ENCODE measurements at places on chromosomes 1 and 21.

DNA sequence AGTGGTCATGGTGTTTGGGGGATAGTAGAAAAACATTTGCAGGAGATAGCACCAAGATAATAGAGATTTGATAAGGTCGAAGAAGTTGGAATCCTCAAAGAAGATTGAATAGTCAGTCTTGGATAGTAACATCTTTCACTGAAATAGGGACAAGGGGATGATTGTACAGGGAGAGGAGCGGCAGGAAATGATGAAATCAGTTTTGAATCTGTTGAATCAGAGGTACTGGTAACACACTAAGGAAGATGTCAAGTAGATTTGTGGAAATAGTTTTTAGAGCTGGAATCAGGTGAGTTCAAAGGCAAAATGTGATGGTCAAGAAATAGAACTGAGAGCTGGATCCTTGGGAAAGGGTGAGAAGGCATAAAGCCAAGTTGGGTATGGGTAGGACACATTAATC, 26.5 kb downstream of the CAP1 start:
- DNase-seq, result no peak

DNA sequence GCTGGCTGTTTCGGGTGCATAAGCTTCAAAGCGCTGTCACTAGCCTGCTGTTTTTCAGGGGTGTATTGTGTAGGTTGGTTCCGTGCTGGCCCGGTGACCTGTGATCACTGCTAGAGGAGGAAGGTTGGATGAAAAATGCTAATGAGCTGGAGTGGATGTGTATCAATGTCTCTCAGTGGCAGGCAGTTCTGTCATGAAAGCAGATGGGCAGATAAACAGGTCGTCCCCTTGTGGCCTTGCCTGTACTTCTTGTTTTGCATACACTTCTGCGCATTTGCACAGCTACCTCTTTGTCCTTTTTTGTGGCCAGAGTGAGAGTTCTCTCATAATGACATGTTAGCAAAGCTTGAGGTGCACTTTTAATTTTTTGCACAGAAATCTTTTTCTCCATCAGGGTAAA, 2.9 kb downstream of the SELENON start:
- no peak for DNase-seq

GRCh38 chr1:156809711-156810366, 6.8 kb downstream of the SH2D2A start:
- no peak for DNase-seq

- no peak for DNase-seq
Observed at GRCh38 chr1:153857505-153857904, 65.3 kb downstream of the GATAD2B start.

DNA sequence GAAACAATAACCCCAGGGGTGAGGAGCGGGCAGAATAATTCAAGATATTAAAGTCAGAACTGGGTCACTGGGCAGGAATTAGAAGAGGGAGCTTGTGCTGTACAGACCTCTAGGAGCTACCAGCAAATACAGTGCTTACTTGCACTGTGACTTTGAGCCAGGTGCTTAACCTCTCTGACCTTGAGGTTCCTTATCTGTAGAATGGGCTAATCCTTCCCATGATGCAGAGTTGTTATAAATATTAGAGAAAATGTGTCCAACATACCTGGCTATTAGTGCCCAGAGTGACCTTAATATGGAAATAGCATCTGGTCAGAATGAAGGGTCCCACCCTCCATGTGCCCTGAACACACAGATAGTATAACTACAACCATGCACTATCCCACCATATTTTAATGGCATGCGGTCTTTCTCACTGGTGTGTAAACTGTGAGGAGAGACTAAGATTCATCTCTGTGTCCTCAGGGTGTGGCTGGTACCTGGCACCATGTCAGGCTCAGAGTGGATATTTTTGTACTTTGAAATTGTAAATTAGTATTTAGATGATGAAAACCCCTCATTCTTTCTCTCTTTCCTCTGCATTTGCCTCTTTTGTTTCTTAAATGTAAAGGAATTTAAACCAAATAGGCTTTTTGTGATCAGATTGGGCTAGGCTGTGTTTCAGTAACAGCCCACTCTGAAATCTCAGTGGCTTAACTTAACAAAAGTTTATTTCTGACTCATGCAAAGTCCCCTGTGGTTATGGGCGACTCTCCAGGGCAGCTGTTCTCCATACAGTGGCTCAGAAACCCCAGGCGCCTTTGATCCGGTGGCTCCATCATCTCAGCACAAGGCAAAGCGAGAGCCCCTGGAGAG, 60.0 kb upstream of the ROR1 start:
- no peak for DNase-seq

- no peak for DNase-seq
Observed at GRCh38 chr1:150322310-150322709, 977 bp downstream of the PRPF3 start.

DNA sequence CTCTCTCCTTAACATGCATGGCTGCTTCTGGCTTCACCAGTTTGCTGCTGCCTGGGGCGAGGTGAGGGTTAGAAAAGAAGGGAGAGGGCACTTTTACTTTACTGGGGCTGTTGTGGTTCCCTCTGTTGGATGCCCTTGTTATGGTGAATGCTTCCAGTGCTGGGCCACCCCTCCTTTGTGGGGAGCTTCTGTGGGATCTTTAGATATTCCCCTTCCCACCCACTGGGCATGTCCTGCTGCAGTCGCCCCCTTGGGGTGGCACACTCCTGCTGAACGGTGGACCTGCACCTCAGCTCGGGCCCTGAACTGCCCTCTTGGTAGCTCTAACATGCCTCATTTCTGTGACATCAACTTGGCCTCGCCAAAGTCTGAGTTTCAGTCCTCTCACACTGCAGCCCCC, 6.0 kb downstream of the TNN start:
- DNase-seq, result no peak

DNA sequence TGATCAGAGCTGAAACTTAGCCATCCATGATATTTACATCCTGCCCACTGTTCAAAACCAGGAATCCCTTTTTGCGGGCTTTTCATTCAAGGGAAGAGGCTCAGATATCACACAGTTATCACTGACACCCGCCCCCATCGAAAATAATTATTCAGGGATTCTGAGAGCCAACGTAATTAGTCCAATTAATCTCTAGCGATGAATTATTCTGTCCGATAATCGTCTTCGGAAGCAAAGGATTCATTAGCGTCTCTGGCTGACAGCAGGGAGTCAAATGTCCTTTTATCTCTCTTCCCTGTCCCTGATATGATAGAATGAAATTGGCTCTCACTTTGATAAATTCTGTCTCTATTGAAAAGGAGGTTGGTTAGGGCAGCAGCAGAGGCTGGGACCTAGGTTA, 140.4 kb upstream of the IPO9 start:
- no peak for DNase-seq

- DNase-seq, result no peak
Observed at GRCh38 chr1:45325851-45326506, 716 bp upstream of the HPDL start.

DNA sequence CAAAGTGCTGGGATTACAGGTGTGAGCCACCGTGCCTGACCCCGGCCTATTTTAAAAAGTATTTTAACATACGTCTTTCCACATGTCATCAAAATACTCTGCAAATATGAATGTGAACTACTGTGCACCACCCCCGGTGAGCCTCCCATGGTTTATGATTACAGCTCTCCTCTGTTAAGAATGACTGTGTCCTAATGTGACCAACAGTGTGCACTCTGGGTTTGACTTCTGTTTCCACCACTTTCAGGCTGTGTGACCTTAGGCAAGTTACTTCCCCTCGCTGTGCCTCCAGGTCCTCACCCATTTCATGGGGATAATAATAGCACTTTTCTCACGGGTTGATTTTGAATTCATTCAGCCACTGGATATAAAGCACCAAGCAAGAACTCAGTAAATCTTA, 14.7 kb downstream of the AMPD2 start:
- no peak for DNase-seq

GRCh38 chr1:14607295-14607694, 8.8 kb downstream of the KAZN start:
- no peak for DNase-seq

- no peak for DNase-seq
Observed at GRCh38 chr1:156098784-156099183, 15.7 kb upstream of the LMNA start.

GRCh38 chr1:237701534-237701933, 189.2 kb downstream of the ZP4 start:
- no peak for DNase-seq

DNA sequence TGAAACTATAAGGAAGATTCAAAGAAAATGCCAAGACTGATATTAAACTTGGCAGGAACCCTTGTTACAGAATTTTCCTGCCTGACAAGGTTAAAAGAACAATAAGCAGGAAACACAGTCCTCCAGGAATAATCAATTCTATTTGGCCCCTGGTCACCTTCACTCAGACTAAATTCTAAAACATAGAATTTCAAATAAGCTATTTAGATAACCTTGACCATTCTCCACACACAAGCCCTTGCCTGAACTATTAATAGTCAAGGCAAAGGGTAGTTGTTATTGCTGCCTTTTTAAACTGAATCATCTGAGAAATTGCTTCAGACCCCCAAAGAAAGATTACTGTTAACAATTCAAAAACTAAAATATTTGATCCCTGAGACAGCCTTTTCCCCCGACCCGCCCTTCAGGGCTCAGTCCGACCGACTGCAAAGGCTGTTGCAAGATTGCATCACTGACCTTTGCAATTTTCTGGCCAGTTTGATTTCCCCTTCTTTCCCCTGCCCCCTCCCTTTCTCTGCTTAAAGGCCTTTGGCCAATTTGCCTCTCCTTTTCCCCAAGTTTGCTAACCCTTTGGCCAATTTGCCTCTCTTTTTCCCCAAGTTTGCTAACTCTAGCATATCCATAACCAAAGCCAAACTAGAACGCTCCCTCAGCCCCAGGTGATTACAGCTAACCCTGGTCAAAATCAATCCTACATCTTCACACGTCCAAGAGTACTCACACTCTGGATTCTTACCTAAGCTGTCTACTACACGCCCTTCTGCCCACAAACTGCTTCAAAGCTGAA, 1.4 kb upstream of the G0S2 start:
- no peak for DNase-seq

DNA sequence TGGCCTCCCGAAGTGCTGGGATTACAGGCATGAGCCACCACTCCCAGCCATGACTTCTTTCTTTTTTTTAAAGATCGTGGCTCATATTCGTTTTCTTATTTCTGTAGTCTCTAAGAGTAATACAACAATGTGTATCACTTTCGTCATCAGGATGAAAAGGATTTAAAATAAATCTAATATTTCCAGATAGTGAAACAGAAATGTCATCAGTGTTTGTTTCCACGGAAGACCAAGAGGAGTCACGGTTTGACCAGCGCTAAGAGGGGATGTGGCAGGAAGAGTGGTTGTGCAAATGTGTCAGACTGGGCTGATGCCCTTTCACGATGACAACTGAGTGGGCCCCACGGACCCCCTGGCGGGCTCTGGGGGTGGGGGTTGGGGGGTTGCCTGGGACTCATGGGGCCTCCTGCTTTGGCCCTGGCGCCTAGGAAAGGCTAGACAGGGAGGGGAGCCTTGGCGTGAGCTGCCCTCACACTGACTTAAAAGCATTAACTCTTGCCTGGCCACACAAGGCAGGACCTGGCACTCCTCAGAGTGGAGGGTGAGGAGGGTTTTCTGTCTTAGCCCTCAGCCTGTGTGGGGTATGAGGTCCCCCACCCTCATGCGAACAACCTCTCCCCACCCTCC, 8.4 kb downstream of the SOX13 start:
- no peak for DNase-seq

- DNase-seq, result no peak
Observed at GRCh38 chr1:111483876-111484275, 10.1 kb downstream of the C1orf162 start.

- DNase-seq, result no peak
Observed at GRCh38 chr1:211609120-211610024, 30.4 kb upstream of the SLC30A1 start.

GRCh38 chr21:35559128-35559828, 501.0 kb downstream of the SETD4 start:
- DNase-seq, result no peak

- DNase-seq, result no peak
Observed at GRCh38 chr21:31265366-31266013, 78.6 kb downstream of the TIAM1 start.

DNA sequence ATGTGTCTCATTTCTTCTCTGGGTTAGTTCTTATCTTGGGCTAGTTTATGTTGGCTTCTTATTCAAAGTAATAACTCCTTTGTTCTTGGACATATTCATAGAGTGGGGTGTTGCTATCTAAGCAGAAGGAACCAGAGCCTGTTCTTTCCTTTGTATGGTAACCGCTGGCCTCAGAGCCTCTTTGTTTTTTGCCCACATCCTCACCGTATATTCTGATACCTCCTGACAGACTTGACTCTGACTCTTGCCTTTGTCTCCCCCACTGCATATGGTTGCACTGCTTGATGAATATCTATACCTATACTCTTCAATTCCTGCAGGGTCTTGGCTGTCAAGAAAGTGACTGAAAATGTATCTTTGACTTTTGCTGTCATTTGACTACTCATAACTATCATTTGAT, 10.2 kb downstream of the FLG2 start:
- DNase-seq, result no peak

- DNase-seq, result no peak
Observed at GRCh38 chr1:216910081-216910840, 187.0 kb upstream of the ESRRG start.

GRCh38 chr21:38377165-38378088, 120.6 kb downstream of the KCNJ15 start:
- no peak for DNase-seq

DNA sequence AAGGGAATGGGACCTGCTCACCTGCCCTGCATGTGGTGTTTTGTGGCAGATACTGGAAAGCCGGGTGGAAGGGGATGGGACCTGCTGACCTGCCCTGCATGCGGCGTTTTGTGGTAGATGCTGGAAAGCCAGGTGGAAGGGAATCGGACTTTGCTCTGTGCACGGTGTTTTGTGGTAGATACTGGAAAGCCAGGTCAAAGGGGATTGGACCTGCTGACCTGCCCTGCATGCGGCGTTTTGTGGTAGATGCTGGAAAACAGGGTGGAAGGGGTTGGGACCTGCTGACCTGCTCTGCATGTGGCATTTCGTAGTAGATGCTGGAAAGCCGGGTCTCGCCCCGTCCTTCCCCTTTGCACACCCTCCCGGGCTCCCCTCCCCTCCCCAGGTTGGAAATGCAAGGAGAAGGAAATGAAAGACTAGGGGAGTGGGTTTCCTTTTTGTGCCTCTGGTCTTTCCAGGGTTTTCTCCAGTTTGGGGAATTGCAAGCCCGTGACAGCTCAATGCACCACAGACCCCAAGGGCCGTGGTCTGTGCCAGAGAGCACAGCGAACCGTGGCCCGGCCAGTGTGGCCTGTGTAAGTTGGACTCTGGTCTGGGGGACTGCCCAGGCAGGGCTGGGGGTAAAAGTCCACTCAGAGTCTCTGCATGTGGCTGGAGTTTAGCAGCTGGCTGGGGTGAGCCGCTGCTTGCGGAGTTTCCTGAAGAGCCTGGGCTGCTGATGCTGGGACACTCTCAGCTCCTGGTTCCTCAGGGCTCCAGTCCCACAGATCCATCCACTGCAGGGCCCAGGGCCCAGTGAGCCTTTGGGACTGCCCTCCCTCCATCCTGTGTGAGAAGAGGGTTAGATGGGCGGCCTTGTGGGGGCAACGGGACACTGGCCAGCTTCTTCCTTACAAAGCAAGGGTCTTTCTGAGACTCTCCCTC, 105.5 kb downstream of the CRYAA start:
- no peak for DNase-seq

- DNase-seq, result no peak
Observed at GRCh38 chr1:230684146-230684545, 29.8 kb downstream of the AGT start.

GRCh38 chr1:240611228-240611618, 732 bp downstream of the GREM2 start:
- DNase-seq, result no peak

GRCh38 chr1:68338081-68338480, 105.8 kb upstream of the WLS start:
- DNase-seq, result no peak

- no peak for DNase-seq
Observed at GRCh38 chr1:190452272-190452848, 25.3 kb downstream of the BRINP3 start.

- no peak for DNase-seq
Observed at GRCh38 chr1:205593967-205594366, 37.8 kb downstream of the ELK4 start.

Measured in D721Med (cell line).